ENCODE measurements at places on chromosomes 4 and X.

DNA sequence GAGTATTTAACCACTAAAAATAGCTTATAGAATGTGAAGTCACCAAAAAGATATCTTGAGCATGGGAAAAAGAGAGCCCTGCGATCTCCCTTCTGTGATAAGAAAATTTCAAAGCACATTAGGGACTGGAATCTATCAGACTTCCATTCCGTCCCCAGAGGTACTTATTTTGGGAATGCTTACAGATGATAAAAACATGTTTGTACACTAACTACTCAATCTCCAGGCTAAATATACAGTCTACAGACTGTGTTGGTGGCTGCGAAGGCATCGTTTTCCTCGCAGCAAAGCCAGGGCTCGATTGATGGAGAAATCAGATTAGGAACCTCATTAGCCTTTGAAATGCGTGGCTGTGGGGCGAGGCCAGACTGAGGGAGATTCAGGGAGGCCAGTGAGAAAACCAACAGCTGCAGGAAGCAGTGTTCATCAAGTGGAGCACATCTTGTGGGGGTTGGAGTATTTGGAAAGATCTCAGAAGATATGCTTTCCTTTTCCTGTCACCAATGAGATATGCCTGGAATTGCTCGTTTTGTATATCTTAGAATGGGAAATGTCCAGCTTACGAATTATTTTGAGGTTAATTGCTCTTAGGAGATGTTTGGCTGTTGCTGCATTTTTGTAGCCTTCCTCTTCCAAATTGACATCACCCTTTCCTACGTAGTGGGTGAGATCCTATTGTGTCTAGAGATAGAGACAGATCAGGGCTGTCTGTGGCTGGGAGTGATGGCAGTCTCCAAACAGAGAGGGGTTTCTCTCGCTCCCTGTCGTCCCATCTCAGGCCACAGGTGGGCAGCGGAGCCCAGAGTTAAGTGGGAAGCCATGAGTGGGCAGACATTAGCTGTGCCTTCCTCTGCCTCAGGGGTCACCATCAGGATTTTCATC is 224.9 kb upstream of the FAT1 start:
- peak; percentile 0 for DNase-seq

DNA sequence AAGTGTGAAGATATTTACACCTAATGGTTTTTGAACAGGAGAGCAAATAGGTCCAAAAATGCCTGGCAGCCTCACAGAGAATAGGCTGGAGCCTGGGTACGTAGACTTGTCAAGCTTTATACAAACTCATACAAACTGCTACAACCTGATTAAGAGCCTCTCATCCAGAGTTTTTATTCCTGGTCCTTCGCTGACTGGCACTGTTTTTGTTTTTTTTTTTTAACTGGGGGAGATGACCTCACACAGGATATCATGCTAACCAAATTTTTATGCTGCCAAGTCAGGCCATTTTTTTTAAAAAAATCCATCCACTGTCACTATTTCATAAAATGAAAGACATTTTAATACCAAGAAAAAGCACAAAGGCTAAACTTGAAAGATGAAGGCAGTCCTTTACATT is 1.9 kb downstream of the FAM114A1 start:
- DNase-seq = no peak

GRCh38 chrX:150989420-150989819 is 6.3 kb downstream of the HMGB3 start:
- no peak for DNase-seq

GRCh38 chrX:55579115-55579514 is 44.1 kb upstream of the FOXR2 start:
- no peak for DNase-seq

DNA sequence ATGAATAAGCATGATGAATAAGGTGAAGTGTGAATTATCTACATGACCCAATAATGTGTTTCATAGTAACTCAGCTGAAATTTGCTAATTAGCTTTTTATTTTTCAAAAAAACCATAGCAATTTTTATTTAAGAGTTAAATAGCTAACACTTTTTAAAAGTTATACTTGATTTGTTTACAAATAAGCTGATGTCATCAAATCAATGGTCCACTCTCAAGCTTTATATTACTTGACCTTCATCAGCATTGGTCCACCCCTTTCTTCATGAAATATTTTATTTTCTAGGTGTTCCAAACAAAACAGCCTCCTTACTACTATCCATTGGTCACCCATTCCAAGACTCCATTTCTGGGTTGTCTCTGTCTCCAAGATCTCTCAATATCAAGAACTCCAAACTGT is 649.0 kb upstream of the TENM3 start:
- no peak for DNase-seq

DNA sequence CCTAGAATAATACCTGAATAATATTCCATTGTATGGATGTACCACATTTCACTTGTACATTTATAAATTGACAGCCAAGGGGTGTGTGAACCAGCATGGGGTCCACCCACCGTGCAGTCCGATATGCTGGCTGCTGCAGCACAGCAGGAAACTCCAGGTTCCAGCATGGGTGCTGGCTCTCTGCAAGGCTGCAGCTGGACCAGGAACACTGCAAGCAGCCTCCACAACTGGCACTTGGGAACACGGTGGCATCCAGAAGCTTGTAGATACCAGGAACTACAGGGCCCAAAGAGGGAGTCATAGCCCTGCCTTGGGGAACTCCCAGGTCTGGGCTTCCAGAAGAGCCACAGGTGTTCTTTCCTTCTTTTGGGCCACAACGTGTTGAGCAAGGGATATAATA is 91.2 kb downstream of the NXF2 start:
- no peak for DNase-seq

- DNase-seq = no peak
These were observed 3.8 kb upstream of the RADX start for GRCh38 chrX:106608016-106608415.

- DNase-seq = peak; percentile 88
These were observed 78.5 kb upstream of the NLGN4X start for GRCh38 chrX:6307156-6307555.

DNA sequence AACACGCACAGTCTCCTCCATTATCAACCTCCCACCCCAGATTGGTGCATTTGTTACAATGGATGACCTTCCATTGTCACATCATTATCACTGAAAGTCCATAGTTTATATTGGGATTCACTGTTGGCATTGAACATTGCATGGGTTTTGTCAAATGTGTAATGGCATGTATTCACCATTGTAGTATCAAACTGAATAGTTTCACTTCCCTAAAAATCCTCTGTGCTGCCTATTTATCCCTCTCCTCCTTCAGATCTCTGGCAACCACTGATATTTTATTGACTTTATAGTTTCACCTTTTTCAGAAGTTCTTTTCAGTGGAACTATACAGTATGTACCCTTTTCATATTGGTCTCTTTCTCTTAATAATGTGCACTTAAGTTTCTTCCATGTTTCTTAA is 1565.4 kb downstream of the PCDH18 start:
- DNase-seq = no peak

- peak; percentile 67 for DNase-seq
These were observed 562.2 kb downstream of the ZIC3 start for GRCh38 chrX:138128027-138128671.

DNA sequence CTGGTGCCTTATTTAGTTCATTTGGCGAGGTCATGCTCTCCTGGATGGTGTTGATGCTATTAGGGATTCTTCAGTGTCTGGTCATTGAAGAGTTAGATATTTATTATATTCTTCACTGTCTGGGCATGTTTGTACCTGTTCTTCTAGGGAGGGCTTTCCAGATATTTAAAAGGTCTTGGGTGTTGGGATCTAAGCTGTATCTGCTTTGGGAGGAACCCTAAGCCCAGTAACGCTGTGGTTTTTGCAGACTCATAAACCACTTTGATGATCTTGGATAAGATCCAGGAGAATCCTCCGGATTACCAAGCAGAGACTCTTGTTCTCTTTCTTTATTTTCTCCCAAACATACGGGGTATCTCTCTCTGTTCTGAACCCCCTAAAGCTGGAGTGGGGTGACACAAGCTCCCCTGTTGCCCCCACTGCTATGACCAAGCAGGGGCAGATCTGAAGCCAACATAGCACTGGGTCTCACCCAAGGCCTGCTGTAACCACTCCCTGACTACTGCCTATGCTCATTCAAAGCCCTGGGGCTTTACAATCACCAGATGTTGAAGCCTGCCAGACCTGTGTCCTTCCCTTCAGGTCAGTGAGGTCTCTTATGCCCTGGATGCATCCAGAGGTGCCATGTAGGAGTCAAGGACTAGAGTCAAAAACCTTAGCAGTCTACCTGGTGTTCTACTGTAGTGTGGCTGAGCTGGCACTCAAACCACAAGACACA is 187.6 kb downstream of the GUCY2F start:
- DNase-seq = no peak

DNA sequence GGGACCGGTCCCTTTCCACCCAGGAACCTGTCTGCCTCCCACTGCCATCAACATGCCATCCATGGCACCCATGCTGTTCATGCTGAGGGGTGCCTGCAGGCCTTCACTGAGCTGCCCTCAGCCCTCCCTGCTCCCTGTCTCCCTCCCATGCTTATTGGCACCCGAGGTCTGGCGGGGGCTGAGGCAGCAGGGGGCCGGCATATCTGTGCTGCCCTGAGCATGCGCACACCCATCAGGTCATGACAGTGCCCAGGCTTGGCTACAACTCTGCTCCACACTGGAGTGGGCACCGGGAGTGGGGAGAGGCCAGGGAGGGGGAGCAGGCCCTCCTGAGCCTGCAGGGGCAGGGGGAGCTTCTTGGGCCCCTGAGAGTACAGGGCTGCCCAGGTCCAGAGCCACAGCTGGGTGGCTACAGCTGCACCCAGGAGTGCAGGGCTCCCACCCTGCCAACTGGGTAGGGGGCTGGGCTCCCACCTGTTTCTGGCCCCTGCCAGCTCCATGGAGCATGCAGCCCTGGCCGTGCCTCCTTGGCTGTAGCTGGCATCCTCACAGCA is 395.8 kb upstream of the DMD start:
- DNase-seq = no peak

GRCh38 chr4:2866891-2867290 is 23.2 kb downstream of the ADD1 start:
- DNase-seq = no peak

GRCh38 chr4:145528601-145529000 is 46.9 kb downstream of the SMAD1 start:
- no peak for DNase-seq

GRCh38 chrX:34426334-34426733 is 230.8 kb downstream of the TMEM47 start:
- DNase-seq = peak; percentile 2

GRCh38 chr4:36269101-36269500 is 12.3 kb upstream of the DTHD1 start:
- no peak for DNase-seq

DNA sequence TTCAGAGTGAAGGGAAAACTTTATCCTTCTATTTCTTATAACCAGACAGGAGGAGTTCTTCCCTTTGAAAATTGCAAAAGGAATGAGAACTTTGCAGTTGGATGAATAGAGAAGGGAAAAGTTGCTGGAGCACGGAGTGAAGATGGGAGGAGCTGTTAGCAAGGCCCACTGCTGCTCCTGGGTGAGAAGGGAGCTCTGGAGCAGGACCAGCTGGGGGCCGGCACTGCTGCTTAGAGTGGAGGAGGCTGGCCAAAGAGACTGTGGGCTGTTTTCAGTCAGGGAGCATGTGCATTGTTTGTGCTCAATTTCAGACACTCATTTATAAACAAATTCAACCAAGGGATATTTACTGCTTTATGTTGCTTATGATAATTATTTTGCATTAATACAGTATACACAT is 164.2 kb downstream of the STIM2 start:
- DNase-seq = peak; percentile 5

DNA sequence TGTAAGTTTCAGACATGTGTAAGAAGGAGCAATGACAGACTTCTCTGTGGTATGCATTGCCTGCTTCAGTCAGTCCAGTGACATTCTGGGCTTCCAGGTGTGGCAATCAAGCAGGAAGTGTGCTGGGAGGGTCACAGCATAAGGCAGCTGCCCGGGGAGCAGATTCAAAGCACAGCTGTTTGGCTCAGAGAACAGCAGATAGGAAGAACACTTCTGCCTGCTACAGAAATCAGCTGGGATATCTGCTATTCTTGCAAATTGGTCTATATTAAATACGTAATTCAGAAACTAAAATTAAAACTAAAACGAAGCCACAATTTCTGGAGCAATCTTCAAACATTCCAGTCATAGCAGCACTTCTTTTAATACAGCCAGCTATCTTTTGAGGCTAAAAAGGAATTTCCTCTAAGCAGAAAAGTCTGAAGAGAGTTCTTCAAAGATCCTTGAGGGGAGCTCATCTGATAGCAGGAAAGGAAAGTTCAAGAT is 47.5 kb upstream of the GALNT7 start:
- DNase-seq = no peak

GRCh38 chr4:4325321-4325720 is 35.3 kb downstream of the ZBTB49 start:
- no peak for DNase-seq

DNA sequence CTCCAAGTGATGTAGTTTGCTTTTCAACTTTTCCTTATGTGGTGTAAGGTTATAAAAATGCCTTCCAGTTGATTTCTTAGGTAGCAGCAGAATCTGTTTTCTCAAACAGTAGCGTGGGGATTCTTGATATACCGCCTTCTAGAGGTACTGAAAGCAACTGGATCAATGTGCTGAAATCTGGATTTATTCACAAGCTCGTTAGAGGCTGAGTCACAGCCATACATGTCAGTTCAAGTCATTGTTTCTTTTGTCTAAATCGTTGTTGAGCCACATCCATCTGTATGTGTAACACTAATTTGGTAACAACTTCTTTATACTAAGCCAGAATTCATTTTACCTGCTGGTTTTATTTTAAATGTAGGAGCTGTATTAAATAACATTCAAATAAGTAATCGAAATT is 200.0 kb upstream of the MAD2L1 start:
- peak; percentile 8 for DNase-seq

DNA sequence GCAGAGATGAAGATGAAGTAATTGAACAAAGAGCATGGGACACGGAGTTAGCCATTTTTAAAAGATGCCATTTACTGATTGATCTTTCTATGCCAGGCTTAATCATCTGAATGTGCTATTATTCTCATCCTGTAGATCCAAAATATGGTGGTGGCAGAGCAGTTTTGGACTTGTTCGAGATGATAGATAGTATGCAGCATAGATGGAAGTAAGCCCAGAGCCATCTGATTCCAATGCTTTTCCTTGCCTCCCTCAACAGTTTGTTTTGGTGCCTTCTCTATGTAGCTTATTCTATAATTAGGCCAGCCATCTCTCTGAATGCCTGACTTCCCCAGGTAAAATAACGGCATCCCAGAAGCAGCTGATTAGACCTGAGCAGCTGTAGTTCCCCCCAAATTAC is 152.6 kb upstream of the CLNK start:
- DNase-seq = no peak

DNA sequence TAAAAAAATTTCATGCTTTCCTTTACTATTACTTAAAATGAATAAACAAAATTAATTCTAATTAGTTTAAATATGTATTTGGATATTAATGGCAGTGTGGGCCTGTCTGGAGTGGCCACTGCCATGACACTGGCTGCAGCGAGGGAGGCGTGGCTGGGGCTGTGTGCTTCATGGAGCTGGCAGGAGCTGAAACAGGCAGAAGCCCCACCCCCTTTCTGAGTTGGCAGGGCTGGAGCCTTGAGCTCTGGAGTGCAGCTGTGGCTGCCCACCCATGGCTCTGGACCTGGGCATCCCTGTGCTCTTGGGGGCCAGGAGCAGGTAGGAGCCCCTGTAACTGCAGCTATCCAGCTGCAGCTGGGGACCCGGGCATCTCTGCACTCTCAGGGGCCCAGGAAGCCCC is 8.2 kb upstream of the HSD17B11 start:
- DNase-seq = no peak

All from NCI-H82 (cell line).